ENCODE measurements at places on chromosomes 3 and 15.

GRCh38 chr3:175940881-175941280 is 1081.7 kb downstream of the NAALADL2 start:
- no peak for DNase-seq

DNA sequence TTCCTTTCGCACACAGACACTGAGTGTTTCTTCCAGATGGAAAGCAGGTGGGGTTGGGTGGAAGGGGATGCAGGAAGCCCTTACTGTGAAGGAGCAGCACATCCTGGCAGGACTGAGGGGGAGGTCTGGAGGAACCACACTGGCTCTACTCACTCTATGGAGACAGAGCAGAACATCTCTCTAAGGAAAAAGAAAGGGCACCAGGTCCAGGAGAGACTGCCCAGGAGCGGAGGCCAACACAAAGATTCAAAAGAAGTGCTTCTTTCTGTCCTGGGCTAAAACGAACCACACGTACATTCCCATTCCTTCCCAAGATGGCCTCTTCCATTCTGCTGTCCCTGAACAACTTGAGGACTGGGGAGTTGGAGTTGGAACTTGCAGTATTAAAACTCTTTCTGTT is 13.8 kb upstream of the VIPR1 start:
- no peak for DNase-seq

DNA sequence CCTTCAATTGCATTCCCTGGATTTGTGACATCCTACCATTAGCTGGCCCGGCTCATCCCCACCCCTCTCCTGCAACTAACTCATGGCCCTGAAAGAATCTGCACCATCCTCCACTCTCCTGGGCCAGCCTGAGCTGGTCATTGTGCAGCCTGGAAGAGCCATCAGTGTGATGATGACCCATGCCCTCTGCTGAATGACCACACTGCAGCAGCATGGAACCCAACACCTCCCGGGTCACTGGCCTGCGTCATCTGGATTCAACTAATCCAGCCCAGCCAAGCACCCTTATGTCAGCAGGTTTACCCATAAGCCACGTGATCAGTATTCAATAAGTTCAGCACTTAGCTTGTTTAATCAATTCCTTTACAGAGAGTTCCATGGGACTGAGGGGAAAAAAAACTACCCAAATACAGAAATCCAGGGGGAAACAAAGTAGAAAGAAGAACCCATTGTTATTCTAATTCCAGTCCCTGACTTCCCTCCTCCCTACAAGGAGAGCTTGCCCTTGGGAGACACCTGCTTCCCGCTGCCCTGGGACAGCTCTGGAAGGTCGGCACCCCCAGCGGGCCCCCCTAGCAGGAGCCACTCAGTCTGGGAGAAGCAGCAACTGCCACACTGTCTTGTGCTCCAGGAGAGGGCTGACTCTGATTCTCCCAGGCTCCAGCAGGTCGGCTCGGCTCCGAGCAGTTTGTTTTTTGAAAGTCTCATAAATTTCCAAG is 309.1 kb upstream of the TLE3 start:
- DNase-seq = no peak

GRCh38 chr3:197880491-197881269 is 69.3 kb upstream of the RPL35A start:
- DNase-seq = no peak

GRCh38 chr15:33226559-33227181 is 32.2 kb upstream of the FMN1 start:
- peak; percentile 68 for DNase-seq

DNA sequence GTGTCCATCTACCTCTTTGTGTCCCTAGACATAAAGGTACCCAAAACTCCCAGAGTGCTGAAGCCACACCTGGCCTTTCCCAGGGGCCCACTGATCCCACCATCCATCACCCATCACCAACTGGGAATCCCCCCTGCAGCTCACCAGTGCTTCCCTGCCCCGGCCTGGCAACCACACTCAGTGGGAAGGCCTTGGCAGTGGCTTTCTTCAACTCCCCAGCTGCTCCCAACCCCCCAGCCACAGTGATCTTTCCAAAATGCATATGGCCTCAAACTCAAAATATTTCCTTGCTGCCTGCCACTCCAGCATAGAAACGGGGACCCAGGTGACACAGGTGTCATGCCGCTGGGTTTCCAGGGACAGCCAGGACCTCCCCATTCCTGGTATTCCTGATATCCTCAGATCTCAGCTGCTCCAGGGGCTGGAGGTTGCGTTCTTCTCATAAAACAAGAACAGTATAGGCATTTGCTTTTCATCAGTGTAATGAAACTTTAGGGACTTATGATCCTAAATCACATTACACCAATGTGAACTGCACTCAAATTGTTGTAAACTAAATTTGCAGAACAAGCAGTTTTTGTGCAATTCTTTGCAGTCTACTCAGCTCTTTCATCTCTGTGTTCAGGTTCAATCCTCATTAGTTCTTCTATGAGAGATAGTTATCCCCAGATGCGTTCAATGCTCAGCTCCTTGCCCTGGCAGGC is 1.3 kb downstream of the OCA2 start:
- DNase-seq = no peak

DNA sequence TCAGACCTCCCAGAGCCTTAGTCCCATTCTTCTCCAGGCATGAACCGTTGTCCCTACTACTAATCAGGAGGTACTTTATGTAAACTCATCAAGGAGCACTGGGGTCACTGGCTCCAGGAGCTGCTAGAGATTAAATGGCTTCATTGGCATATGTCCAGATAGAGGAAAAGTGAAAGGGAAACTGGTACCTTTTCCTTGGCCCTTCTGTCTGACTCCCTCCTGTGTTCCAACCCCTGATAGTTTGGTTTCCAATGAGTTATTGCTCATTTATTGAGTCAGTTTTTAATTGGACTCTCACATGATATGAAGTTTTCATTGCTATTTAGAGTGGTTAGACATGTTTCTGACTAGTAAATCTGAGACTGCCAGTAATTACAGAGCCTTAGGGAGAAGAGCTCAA is 130.5 kb upstream of the BFSP2 start:
- no peak for DNase-seq

DNA sequence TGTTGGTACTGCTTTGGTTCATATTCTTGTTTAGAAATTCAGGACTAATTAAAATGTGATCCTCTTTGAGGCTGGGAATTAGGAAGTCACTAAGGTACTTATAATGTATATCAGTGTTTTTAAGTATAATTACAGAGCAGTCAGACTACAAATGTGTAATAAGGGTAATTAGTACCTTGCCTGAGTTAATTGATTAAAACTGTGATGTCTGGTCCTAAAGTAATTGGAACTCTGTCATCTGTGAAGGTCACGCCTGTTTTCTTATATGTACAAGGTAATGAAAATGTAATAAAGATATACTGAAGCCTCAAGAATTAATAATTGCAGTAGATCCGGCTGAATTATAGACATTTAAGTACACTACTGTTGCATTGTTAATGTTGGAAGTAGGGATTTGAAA is 32.8 kb downstream of the RIOX2 start:
- no peak for DNase-seq

GRCh38 chr15:77033729-77034671 is 36.9 kb downstream of the TSPAN3 start:
- no peak for DNase-seq

GRCh38 chr3:170128259-170128976 is 53.1 kb downstream of the PHC3 start:
- no peak for DNase-seq

- DNase-seq = no peak
These were observed 339.9 kb upstream of the RGMA start for GRCh38 chr15:93428807-93429351.

GRCh38 chr3:184361932-184362667 is 590 bp downstream of the POLR2H start:
- DNase-seq = peak; percentile 22

- no peak for DNase-seq
These were observed 246.8 kb upstream of the STT3B start for GRCh38 chr3:31285833-31286486.

DNA sequence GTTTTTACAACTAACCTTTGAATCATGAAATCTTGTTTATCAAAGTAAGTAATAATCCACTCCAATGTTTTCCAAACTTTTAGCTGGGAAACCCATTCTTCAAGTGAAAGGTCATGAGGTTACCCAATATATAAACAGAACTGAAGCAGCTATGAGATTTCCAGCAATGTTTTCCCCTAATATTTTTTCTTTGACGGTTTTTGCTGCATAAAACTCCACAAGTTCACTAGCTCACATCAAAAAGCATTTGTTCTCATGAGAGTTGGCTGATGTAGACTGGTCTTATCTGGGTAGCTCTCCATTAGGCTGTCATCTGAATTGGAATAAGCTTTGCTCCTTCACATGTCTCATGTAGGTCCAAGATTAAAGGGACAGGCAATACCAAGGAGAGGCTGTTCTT is 241.2 kb upstream of the LRRC3B start:
- no peak for DNase-seq

DNA sequence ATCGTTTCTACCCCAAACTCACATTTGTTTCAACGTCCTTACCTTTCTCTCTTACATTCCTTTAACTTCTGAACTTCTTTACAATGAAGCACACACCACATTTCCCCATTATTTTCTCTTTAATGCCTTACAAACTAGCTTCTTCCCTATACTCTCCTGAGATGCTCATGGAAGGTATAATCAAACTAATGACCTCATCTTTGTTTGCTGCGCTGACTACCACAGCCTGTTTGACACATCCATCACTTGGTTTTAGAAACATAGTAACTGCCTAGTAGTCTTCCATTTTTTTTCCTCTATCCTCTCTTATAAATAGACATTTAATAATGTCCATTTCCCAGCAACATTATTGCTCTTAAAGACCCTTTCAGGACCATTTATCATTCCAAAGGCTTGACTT is 230.5 kb upstream of the LRTM1 start:
- DNase-seq = no peak

DNA sequence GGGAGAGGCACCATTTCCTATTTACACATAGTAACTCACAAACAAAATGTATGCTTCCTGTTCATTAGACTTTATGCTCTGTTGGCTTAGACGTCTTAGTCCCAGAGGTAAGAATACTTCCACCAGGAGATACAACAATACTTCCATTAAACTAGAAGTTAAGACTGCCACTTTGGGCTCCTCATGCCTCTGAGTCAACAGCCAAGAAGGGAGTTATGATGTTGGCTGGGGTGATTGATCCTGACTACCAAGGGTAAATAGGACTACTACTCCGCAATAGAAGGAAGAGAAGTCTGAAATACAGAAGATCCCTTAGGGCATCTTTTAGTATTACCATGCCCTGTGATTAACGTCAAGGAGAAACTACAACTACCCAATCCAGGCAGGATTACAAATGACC is 43.5 kb upstream of the ABI3BP start:
- no peak for DNase-seq

DNA sequence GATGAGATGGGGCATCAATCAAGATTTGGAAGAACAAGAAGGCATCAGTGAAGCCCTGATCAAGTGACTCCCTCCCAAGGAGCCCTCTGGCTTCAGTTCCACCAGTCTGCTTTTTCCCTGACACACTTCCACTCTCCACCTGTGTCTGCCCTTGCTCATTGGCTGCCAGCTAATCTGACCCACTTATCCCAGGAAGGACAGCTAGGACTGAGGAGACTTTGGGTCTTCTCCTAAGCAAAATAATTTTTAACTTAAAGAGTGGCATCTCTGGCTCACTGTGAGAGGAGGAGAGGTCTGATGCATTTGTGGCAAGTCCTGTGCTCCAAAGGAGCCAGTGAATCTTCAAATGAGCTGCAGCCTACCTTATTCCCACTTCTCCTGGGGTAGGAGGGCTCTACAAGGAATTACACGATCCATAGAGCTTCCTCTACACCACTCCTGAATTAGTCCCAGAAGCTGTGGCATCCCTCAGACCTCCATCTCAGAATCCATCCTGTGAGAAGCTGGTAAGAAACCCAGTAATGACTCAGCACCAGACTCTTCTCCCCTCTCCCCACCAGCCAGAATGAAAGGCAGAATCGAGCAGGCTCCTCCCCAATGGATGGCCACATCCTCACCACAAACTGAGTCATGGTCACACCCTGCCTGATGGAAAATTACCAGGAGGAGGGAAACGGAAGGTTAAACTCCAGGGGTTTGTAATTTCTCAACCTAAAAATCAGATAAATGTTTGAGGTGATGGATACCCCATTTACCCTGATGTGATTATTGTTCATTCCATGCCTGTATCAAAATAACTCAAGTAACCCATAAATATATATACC is 6.3 kb upstream of the PKM start:
- peak; percentile 74 for DNase-seq

DNA sequence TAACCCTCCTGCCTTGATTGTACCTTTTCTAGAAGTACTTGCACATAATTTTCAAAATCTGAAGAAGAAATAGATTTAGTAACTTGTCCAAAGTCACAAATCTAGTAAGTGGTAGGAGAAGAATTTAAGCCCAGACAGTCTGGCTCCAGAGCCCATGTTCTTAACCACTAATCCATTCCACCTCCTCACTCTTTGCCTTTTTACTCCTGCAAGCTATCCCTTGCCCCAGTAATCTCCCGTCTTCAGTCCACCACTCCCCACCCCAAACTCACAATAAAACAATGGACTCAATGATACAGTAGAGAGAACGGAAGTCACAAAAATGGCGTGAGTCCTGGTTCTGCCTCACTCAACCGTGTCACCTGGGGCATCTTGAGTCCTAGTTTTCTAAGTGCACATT is 48.7 kb downstream of the SETMAR start:
- DNase-seq = no peak

DNA sequence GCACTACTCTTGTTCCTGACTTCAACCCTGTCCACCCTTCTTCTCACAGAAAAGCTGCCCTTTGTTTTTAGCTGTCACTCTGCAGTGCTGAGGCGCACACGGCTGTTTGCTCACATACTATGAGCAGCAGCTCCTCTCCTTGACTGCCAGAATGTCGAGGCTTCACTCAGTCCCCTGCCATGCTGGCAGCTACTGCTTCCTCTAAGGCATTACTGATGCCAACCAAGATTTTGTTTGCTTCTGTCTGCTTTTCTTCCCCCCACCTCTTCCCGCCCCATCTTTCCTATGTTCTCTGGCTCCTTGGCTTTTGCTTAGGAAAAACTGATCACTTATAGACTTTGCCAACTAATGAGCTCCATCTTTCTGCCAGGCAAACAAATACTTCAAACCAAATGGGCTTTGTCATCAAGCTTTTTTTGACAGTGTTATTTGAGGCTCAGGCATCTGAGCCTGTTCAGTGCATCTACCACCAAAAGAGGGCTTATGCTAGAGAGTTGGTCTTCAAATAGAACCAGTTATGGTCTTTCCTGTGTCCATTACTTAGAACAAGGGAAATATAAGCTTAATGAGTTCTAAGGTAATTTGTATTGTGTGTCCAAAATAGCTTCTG is 81.0 kb downstream of the FBXL2 start:
- DNase-seq = no peak

GRCh38 chr3:190491533-190492054 is 22.3 kb upstream of the IL1RAP start:
- DNase-seq = no peak

DNA sequence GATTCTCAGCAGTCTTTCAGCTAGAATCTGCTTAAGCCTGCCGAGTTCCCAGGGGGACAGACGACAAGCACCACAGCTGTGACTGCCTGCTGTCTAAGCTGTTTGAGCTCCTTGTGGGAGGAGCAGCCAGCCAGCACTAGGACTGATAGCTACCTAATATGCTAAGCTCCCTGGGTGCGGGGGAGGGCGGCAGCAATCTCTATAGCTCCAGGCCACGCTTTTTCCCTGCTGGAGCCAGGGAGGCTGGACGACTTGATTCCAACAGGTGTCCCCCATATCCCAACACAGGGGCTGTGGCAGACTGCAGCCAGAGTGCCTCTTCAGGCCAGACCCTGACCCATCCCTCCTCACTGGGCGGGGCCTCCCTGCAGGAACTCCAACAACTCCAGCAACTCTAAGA is 134.1 kb upstream of the ARPP21 start:
- DNase-seq = no peak

All from CD4-positive, alpha-beta T cell treated with Interleukin-2 at 100 ng/mL for 4 hours (primary cell).